ENCODE measurements at places on chromosomes 12 and 14. TPM values are rescaled to one million over a fixed set of nuclear protein-coding genes. Genes with fewer than 3 reads are reported as not detected.

The PTPN21 gene
- 51.6 TPM for polyA plus RNA-seq

The CCDC184 gene
- 7.8 TPM for polyA plus RNA-seq

The PRB2 gene
- 1.3 TPM for polyA plus RNA-seq

The FAM222A gene
- 34.5 TPM for polyA plus RNA-seq

The AP4S1 gene
- polyA plus RNA-seq, result 41.8 TPM

The NGB gene
- polyA plus RNA-seq, result 0.76 TPM

The ACSM4 gene
- polyA plus RNA-seq, result 1.3 TPM

The TAPBPL gene
- polyA plus RNA-seq, result 20.1 TPM

The OAS3 gene
- polyA plus RNA-seq, result 6.9 TPM

The KERA gene
- polyA plus RNA-seq, result not detected

The GYS2 gene
- polyA plus RNA-seq, result not detected

GRCh38 chr12:61095111-61095510, 1165.1 kb upstream of the USP15 start:
- no peak overlapping the region for H3K4me3 ChIP-seq
- H3K27ac ChIP-seq, result no peak overlapping the region
- no peaks in the 10 kb centered on the region for H3K36me3 ChIP-seq
- H3K4me1 ChIP-seq, result no peaks in the 10 kb centered on the region

GRCh38 chr12:6698352-6699046, 2.1 kb downstream of the PIANP start:
- H3K4me3 ChIP-seq, result no peak overlapping the region
- H3K4me1 ChIP-seq, result peaks cover 10% of the 10 kb centered on the region
- no peaks in the 10 kb centered on the region for H3K36me3 ChIP-seq
- no peak for DNase-seq

DNA sequence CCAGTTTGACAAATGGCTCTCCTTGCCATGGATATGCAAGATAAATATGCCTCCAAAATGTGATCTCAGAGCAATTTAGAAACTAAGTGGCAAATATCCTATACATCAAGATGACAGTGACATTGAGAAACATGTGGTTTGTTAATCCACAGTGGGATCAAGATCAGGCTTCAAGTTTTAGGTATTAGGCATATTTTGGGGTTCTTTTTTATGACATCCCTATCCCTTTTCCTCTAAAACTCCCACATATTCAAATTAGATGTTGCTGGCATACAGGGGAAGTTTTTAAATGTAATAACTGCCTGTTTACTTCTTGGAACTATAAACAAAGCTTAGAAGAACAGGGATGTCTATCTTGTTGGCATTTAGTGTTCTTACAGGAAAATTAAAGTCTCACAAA, 179.4 kb downstream of the CRADD start:
- DNase-seq, result no peak
- no peaks in the 10 kb centered on the region for H3K27me3 ChIP-seq
- no peak overlapping the region for H3K27ac ChIP-seq
- H3K36me3 ChIP-seq, result no peaks in the 10 kb centered on the region
- no peaks in the 10 kb centered on the region for H3K4me1 ChIP-seq

- no peak for DNase-seq
- no peak overlapping the region for H3K27ac ChIP-seq
- no peaks in the 10 kb centered on the region for H3K27me3 ChIP-seq
- H3K4me3 ChIP-seq, result no peak overlapping the region
- H3K36me3 ChIP-seq, result no peaks in the 10 kb centered on the region
Observed at GRCh38 chr12:61991661-61992060, 268.5 kb upstream of the USP15 start.

DNA sequence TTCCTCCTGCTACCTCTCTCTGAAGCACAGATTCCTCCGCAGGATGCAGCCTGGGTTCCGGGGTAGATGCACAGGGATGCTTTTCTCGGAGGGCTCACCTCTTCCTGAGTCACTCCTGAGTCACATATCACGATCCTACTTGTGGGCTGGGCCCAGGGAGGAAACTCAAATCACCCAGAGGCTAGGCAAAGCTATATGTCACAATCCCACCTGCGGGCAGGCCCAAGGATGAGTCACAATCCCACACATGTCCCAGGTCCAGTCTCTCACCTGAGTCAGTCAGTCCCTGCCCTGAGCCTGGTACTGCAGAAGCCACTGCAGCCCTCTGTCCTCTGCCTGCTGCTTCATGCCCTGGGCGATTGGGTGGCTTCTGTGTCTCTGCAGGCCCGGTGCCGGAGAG, 149.0 kb upstream of the GSC start:
- H3K36me3 ChIP-seq, result no peaks in the 10 kb centered on the region
- H3K27me3 ChIP-seq, result no peaks in the 10 kb centered on the region
- no peaks in the 10 kb centered on the region for H3K4me1 ChIP-seq
- no peak overlapping the region for H3K4me3 ChIP-seq
- no peak for DNase-seq

DNA sequence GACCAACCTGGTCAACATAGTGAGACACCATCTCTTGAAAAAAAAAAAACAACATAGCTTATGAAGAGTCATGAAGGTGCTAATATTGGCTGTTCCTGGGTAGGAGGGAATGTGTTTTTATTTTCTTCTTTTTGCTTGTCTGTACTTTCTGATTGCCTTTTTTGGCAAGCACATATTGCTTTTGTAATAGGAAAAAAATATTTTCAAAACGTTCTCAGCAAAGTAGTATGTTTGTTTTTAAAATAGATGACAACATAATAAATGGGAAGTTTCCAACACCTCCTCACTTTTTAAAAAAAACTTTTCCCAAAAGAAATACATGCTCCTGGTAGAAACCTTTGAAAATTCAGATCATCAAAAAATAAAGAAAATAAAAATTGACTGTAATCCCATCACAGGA, 20.9 kb downstream of the FOS start:
- peaks cover 39% of the 10 kb centered on the region for H3K4me1 ChIP-seq
- no peaks in the 10 kb centered on the region for H3K36me3 ChIP-seq
- no peak overlapping the region for H3K4me3 ChIP-seq
- H3K27ac ChIP-seq, result peak overlapping the region; percentile 80

- no peak overlapping the region for H3K4me3 ChIP-seq
- no peaks in the 10 kb centered on the region for H3K4me1 ChIP-seq
- H3K27me3 ChIP-seq, result no peaks in the 10 kb centered on the region
Observed at GRCh38 chr12:52319097-52319496, 2.1 kb downstream of the KRT83 start.

DNA sequence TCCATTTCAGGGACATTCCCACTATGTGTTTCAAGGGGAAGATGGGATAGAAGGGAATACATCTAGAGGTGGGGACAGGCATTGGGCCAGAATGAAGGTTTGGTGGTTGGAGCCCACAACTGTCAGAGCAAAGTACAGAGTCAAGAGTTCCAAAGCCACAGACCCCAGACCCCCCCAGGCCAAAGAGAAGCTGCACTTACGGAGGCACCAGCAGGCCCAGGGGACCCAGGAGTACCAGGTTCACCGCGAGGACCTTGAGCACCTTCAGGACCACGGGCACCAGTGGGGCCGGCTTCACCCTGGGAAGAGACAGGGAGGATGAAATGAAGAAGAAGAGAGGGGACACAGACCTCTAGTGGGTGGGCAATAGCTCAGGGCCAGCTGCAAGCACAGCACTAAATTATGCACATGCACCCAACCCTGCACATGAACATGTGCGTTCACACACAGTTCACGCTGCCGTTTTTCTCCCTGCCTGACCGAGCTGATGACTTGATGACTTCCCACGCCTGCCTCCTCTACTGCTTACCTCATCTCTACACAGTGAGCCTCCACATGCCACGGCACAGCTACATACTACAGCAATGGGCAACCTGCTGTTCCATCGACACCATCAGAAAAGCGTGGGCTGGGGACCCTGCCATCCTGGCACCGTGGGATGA, 16.7 kb downstream of the COL2A1 start:
- H3K4me3 ChIP-seq, result no peak overlapping the region
- no peaks in the 10 kb centered on the region for H3K36me3 ChIP-seq
- no peak for DNase-seq
- no peaks in the 10 kb centered on the region for H3K27me3 ChIP-seq

DNA sequence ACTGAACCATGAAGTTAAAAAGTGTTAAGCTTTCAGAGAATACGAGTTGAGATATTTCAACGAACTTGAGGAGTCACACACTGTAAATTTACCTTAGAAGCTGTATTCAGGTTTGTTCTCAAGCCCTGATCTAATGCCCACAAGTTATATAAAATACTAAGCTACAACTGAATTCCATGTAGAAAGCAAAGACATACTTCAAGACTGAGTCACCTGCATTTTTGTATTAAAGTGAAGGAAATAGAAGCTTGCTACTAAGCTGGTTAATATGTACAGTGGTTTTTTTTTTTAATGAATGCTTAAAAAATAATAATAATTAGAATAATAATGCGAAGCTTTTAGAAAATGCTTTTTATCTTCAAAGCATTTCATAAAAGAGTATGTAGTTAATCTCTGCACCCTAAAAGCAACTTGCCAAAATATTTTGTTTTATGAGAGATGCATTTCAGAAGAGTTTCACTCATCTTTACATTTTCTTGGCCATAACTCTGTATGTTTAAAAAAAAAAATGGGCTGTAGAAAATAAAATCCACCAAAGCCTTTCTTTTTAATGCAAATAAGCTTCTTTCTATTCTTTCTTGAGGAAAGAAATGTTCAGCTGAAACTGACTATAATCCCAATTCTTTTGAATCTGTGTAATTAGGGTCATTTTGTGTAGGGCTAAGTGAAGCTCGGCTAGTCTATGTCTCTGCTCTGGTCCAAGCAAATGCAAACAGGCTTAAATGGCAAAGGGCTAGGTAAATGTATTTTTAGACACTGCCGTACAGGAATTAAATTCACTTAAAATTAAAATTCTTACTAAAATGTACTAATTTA, 1047.5 kb upstream of the FLRT2 start:
- no peaks in the 10 kb centered on the region for H3K27me3 ChIP-seq
- no peak overlapping the region for H3K4me3 ChIP-seq
- H3K4me1 ChIP-seq, result no peaks in the 10 kb centered on the region
- H3K27ac ChIP-seq, result no peak overlapping the region
- DNase-seq, result no peak
- no peaks in the 10 kb centered on the region for H3K36me3 ChIP-seq

DNA sequence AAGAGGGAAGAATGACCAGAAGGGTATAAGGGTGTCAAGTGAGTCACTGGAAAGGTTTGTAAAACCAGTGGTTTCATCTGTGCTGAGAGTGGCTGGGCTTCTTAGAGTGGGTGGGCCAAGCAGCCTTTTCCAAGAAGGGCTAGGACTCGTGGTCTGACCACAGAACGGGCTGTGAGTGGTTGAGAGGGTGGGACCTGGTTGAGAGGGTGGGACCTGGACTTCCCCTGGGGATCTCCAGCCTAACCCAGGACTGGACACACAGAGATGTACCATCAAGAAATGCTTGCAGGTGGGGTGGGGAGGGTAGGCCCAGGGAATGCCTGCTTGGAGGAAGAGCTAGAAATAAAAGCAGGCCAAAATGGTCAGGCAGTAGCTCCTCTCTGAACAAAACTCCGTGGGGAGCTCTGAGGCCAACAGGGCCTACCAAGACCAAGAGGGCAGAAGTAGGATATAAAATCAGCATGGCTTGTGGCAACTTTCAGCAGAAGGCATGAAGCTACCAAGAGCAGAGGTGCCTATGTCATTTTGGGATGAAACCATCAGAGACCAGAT, 140.5 kb downstream of the FOXN3 start:
- DNase-seq, result no peak
- H3K27me3 ChIP-seq, result no peaks in the 10 kb centered on the region

GRCh38 chr14:59044707-59045106, 143.8 kb upstream of the DAAM1 start:
- no peak overlapping the region for H3K4me3 ChIP-seq
- no peak overlapping the region for H3K27ac ChIP-seq
- H3K4me1 ChIP-seq, result no peaks in the 10 kb centered on the region

GRCh38 chr12:125533434-125534029, 468.3 kb downstream of the AACS start:
- no peaks in the 10 kb centered on the region for H3K36me3 ChIP-seq
- H3K27ac ChIP-seq, result no peak overlapping the region
- no peaks in the 10 kb centered on the region for H3K4me1 ChIP-seq
- no peaks in the 10 kb centered on the region for H3K27me3 ChIP-seq
- no peak overlapping the region for H3K4me3 ChIP-seq

DNA sequence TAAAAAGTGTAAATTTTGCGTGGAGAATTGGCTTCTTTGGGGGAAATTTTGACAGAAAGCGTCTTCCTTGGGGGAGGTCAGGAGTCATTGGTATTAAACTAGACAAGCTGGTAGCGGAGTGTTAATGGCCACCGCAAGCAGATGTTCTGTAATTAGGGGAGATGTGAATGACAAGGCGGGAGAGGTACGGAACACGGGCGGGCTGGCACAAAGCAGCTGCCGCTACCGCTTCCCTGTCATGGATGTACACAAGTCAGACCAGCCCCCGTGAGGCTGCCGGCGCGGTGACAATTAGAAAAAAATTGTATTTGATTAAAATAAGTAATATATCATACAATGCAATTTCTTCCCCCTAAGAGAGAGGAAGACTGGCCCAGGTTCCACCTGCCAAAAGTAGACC, 501.6 kb downstream of the VRK1 start:
- H3K4me1 ChIP-seq, result no peaks in the 10 kb centered on the region
- no peak overlapping the region for H3K27ac ChIP-seq
- no peaks in the 10 kb centered on the region for H3K36me3 ChIP-seq
- no peak for DNase-seq

DNA sequence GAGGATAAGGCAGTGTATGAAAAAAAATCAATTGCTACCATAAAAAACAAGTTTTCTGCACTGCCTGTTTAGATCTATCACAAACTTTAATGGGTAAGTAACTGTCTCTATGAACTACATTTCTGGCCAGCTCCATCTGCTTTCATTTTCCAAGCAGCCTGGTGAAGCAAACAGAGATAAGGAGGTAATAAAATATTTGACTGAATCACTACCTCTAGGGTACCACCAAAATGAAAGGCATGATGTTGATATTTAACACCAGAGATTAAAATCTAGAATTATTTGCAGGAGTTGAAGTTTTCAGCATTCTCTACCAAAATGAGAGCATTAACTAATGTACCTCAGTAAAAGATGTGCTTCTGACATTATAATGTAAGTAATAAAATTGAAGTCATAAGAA, 863.5 kb upstream of the MGAT4C start:
- H3K36me3 ChIP-seq, result no peaks in the 10 kb centered on the region
- no peaks in the 10 kb centered on the region for H3K4me1 ChIP-seq
- no peak for DNase-seq
- H3K4me3 ChIP-seq, result no peak overlapping the region
- H3K27ac ChIP-seq, result no peak overlapping the region

DNA sequence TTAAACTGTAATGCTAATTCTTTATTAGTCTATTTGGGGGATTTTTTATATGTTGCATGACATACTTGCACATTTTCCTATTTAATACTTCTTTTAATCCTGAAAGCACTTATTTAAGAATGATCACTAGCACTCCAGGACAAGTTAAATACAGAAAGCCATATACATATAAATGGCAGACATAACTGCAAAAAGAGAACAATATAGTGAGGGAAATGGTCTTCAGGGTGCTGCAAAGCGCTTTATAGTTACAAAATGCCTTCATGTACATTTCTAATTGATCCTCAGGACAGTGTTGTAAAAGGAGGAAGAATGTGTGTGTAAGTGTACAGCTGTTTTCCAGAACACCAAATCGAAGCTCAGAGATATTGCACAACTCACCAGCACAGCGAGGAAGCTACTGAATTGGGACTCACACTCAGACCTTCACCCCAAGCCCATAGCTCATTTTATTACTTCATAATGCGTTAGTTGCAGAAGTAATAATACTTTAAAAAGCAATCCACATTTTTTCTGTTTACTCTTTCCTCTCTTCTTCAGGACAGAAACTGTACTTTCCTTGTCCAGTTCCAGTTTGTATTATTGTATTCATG, 428.2 kb downstream of the RAD51B start:
- H3K4me1 ChIP-seq, result peaks cover 70% of the 10 kb centered on the region
- no peak overlapping the region for H3K4me3 ChIP-seq
- peak overlapping the region; percentile 79 for H3K27ac ChIP-seq
- no peak for DNase-seq
- H3K36me3 ChIP-seq, result no peaks in the 10 kb centered on the region
- H3K27me3 ChIP-seq, result no peaks in the 10 kb centered on the region
